ENCODE measurements at places on chromosomes 6 and 20. TPM values are rescaled to one million over a fixed set of nuclear protein-coding genes. Genes with fewer than 3 reads are reported as not detected.
A peak's percentile ranks its signal among the peaks of the same experiment; 100 is the strongest.

- DNase-seq: no peak
These were observed 15.7 kb upstream of the SGK2 start for GRCh38 chr20:43543138-43543537.

DNA sequence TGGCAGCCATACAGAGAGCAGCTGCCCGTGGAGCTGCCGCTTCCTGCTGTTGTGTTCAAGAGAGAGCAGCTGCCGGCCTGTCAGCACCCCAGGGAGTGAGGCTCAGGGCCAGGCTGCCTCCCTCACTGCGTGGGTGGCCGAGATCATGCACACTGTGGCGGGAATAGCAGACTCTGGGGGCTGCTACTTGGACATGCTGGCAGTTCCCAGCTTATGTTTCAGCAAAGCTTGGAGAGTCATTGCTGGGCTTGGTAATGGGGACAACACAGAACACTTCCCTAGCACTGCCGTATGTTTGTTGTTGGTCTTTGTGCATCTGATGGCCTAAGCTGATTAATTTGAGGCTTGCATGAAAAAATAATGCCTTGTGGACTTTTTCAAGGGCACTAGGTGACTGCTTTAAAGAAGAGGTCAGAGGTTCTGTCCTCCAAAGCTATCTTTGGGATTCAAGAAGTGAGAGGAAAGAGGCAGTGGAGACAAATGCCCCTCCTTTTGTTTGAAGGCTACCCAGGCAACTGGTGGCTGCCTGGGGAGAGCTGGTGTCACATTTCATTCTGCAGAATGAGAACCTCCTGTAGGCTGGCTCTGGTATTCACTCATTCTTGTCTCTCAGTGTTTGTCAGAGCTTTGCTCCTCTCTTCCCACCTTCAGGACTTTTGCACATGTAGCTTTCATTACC lies 18.8 kb downstream of the MRAP2 start:
- H3K4me3 ChIP-seq: no peak overlapping the region
- H3K4me1 ChIP-seq: peaks cover 7% of the 10 kb centered on the region
- DNase-seq: peak; percentile 43

DNA sequence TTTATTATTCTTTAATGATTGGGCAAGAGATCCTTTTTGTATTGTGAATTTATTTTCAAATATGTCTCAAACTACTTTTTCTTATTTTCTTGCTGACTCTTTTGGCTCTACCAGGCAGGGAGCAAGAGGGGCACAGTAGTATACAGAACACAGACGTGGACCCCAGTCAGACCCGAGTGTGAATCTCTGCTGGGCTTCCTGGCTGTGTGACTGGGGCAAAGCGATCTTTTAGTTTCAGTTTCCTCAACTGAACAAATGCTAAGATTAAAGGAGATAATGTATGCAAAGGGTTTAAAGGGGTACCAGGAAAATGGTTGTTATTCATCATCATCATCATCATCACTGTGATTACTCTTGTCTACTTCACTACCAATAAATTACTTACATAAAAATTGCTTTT lies 317.5 kb downstream of the HIVEP2 start:
- H3K4me1 ChIP-seq: no peaks in the 10 kb centered on the region
- no peak for DNase-seq
- H3K4me3 ChIP-seq: no peak overlapping the region
- no peaks in the 10 kb centered on the region for H3K36me3 ChIP-seq
- H3K27ac ChIP-seq: no peak overlapping the region

- no peak overlapping the region for H3K27ac ChIP-seq
- H3K4me1 ChIP-seq: no peaks in the 10 kb centered on the region
- H3K36me3 ChIP-seq: no peaks in the 10 kb centered on the region
- H3K4me3 ChIP-seq: no peak overlapping the region
These were observed 4.9 kb downstream of the GPR31 start for GRCh38 chr6:167152862-167153261.

DNA sequence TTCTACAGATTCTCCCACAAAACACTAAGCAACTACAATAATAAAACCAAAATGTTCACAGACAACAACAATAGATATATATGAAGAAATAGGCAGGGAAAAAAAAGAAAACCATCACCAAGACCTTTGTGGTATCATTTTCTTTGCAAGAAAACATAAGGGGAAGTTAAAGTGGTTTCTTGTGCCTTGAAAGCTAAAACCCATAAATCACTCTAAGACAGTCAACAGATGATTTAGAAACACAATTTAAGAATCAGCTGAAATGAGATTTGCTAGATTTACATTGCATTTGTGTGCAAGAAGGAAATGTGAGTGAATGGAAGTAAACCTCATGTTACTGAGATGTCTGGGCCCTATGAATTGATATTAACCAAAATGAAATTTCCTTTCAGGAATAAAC lies 1265.4 kb upstream of the GJE1 start:
- H3K4me3 ChIP-seq: no peak overlapping the region
- H3K27ac ChIP-seq: no peak overlapping the region
- DNase-seq: no peak
- no peaks in the 10 kb centered on the region for H3K36me3 ChIP-seq
- no peaks in the 10 kb centered on the region for H3K27me3 ChIP-seq

- H3K4me3 ChIP-seq: no peak overlapping the region
- DNase-seq: no peak
- no peaks in the 10 kb centered on the region for H3K27me3 ChIP-seq
- no peaks in the 10 kb centered on the region for H3K4me1 ChIP-seq
- no peak overlapping the region for H3K27ac ChIP-seq
These were observed 11.2 kb upstream of the GPSM3 start for GRCh38 chr6:32203426-32204267.

MYLK4 gene
- total RNA-seq: 0.13 TPM

TREM1 gene
- total RNA-seq: not detected

OR2H2 gene
- total RNA-seq: not detected

BEND3 gene
- 38.8 TPM for total RNA-seq
